Activated CD8-positive, alpha-beta memory T cell treated with anti-CD3 and anti-CD28 coated beads for 1 hour (primary cell): ENCODE measurements at places on chromosomes 5 and 9.

DNA sequence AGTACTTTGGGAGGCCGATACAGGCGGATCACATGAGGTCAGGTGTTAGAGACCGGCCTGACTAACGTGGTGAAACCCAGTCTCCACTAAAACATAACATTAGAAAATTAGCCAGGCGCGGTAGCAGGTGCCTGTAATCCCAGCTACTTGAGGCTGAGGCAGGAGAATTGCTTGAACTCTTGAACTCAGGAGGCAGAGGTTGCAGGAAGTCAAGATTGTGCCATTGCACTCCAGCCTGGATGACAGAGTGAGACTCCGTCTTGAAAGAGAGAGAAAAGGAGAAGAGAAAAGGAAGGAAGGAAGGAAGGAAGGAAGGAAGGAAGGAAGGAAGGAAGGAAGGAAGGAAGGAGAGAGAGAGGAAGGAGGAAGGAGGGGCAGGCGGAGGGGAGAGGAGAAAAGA, 45.1 kb downstream of the MYO10 start:
- DNase-seq = no peak

GRCh38 chr5:34585601-34586104, 70.5 kb upstream of the RAI14 start:
- no peak for DNase-seq

DNA sequence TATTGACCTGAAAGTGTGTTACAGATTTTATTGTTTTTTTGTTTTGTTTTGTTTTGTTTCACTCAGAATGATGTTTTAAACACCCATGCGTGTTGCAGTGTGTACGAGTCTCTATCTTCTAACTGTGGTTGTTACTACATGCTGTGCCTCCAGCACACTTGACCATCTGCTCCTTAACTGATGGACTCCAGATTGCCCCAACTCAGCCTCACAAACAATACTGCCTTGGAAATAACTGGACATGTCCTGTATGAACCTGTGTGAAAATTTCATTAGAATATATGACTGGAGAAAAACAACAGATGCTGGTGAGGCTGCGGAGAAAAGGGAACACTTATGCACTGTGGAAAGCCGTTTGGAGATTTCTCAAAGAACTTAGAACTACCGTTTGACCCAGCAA, 68.7 kb upstream of the HAND1 start:
- no peak for DNase-seq

DNA sequence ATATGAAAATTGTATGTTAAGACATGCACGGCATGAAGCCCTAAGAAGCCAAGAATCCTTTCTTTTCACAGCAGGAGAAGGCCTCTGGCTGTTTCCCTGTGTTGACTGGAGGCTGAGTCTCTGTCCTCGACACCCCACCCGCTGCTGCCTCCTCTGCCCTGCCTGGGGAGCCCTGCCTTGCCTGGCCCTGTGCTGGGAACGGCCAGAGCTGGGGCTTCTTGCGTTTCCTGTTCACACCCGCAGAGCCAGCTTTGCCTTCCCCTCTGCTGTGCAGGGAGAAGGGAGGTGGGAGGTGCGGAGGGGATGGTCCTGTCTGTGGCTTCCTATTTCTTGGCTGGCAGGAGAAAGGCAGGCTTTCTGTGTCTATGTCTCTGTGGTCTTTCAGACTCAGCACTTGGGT, 6.9 kb upstream of the GMCL2 start:
- DNase-seq = no peak

GRCh38 chr5:1983919-1984695, 101.4 kb upstream of the IRX4 start:
- DNase-seq = no peak

DNA sequence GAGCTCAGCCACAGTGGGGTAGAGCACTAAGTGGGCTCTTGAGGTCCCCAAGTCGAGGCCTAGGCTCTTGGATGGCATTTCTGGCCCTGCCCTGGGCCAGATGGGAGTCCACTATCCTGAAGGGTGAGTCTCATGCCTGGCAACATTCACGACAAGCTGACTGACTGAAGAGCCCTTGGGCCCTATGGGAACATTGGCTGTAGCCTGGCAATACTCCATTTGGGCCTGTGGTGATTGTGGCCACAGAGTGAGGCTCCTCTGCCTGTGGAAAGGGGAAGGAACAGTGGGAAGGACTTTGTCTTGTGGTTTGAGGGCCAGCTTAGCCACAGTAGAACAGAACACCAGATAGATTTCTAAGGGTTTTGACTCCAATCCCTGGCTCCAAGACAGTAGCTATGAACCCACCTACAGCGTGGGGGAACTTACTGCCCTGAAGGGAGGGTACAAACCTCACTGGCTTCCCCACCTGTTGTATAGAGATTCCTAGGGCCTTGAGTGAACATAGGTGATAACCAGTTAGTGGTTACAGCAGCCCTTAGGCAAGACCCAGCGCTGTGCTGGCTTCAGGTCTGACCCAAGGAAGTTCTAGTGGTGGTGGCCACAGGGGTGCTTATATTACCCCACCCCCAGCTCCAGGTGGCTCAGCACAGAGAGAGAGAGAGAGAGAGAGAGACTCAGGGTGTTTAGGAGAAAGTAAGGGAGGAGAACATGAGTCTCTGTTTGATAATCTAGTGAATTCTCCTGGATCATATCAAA, 72.4 kb downstream of the KIAA0825 start:
- no peak for DNase-seq

GRCh38 chr5:80755626-80756025, 100.8 kb upstream of the DHFR start:
- DNase-seq = no peak

DNA sequence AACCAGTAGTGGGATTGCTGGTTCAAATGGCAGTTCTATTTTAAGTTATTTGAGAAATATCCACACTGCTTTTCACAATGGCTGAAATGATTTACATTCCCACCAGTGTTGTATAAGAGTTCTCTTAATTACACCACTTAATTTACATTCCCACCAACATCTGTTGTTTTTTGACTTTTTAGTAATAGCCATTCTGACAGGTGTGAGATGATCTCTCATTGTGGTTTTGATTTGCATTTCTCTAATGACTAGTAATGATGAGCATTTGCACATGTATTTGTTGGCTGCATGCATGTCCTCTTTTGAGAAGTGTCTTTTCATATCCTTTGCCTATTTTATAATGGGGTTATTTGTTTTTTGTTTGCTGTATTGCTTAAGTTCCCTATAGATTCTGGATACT, 688.3 kb downstream of the PRR16 start:
- DNase-seq = no peak

DNA sequence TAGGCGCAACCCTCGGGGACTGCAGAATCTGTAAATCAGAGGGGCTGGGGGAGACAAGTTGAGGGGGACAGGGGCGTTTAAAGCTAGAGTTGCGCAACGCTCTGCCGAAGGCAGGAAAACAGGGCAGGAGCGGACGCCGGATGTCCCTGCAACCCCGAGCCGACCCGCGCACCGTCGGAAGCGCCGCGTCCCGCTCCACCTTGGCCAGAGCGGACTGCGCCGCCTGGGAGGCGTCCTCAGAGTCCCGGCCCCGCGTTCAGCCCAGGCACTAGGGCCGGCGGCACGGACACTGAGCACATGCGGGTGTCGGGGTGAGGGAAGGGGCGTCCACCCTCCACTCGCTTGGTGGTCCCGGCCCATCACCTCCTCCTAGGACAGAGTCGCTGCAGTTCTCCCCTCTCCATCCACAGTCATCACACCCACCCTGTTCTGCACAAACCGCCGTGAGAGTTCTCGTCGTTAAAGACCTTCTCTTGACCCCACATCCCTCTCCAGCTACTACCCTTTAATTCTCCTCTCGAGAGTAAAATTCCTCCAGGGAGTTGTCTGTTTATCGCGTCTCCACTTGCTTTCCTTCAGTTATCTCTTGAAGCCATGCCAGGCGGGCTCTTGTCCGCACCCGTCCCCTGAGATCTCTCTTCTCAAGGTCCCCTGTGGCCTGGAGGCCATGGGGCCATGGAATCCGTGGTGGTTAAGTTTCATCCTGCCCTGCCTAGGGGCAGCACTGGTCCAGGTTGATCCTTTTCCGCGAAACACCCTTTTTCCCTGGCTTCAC, 796 bp upstream of the PDLIM7 start:
- no peak for DNase-seq

- DNase-seq = no peak
Observed at GRCh38 chr9:20170122-20170521, 381.3 kb upstream of the SLC24A2 start.

GRCh38 chr5:56633950-56634349, 181.4 kb upstream of the MAP3K1 start:
- no peak for DNase-seq

- no peak for DNase-seq
Observed at GRCh38 chr9:116860509-116861120, 173.5 kb downstream of the TRIM32 start.

GRCh38 chr5:90866333-90866732, 307.7 kb downstream of the ADGRV1 start:
- DNase-seq = no peak

DNA sequence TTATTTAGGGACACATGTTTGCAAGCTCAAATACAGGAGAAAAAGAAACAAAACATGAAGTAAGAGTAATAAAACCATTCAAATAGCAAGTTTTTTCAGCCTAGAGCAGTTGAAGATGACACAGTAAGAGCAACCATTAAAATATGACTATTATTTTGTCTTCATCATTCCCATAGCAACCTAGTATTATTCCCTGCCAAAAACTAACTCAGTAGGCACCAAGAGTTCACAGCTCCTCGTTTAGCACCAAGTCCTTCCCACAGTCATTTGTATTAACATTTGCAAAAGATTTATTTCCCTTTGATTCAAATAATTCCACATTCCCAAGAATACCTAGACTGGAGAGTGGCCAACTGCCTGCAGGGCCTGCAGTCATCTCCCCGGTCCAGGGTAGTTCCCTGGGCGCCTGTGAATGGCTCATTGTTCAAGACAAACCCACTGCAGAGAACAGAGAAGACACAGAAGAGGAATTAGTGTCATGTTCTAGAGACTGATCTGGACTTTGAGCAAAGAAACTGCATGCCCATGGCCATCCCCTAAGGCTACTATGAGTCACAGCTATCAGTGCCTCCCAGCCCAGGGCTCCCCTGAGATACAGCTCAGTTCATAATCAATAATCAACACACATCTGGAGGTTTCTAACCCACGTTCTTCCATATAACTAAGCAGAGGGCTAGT, 139.1 kb upstream of the MAP3K1 start:
- no peak for DNase-seq

DNA sequence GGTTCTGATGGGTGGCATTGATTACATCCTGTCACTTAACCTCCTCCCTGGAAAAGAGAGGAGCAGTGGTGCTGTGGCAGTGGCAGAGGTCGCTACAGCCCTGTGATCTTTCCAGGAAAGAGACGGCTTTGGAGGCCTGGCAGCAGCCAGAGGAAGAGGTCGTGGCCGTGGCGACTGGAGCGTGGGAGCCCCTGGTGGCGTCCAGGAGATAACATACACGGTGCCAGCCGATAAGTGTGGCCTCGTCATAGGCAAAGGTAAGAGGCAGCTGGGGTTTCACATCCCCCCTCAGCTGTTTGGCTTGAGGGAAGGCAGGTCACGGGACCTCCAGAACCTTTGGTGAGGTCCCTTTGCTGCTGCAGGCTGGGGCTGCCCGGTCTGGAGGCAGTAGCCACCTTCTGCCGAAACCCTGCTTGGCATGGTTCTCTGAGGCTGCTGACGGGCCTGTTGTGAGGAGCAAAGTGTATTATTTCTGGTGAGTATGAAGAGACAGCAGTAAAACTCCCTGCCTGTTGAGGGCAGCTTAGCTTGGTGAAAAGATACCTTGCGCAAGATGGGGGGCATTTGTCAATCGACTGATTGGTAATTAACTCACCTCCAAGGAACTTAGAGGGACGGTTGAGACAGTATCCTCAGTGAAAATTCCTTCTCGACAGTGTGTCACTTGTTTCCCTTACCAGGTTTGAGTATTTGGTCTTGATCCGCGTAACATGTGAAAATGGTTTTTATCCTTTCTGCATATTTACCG, 38.0 kb upstream of the PRDM12 start:
- no peak for DNase-seq

DNA sequence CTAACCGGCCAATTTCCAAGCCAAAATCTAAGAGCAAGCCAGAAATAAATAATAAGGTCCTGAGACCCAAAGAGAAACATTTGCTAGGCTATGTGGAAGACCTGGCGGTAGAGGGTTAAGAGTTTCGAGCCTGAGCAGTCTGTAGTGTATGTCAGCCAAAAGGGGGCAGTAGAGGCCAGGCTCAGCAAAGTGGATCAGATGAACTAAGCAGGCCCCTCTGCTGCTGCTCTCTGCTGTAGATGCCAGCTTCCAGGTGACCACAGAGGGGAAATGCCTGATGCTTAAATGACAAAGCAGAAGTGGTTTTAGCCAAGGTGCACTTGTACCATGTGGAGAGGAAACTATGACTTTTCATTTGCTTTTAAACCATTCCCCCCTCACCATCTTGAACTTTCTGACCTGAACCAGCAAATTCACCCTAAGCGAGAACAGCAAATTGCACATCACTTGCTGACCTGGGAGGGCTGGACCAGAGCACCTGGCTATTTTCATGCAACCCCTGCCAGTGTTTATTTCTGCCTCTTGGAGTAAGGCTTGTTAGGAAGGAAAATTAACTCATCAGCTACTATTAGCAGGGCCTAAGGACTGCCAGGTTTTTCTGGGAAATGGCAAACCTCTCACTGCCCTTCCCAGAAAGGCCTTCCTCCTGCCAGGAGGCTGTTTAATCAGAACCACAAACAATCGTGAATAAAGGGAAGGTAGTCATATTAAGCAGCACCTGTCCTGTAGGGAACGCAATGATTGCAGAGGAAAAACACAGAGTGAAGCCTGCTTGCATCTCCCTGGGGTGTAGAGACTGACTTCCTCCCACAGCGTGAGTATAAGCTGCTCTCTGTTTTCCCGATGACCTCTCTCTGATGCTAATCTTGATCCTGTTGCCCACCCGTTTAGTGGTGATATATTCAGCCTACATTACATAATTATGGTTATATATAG, 818.2 kb downstream of the TLR4 start:
- DNase-seq = no peak

DNA sequence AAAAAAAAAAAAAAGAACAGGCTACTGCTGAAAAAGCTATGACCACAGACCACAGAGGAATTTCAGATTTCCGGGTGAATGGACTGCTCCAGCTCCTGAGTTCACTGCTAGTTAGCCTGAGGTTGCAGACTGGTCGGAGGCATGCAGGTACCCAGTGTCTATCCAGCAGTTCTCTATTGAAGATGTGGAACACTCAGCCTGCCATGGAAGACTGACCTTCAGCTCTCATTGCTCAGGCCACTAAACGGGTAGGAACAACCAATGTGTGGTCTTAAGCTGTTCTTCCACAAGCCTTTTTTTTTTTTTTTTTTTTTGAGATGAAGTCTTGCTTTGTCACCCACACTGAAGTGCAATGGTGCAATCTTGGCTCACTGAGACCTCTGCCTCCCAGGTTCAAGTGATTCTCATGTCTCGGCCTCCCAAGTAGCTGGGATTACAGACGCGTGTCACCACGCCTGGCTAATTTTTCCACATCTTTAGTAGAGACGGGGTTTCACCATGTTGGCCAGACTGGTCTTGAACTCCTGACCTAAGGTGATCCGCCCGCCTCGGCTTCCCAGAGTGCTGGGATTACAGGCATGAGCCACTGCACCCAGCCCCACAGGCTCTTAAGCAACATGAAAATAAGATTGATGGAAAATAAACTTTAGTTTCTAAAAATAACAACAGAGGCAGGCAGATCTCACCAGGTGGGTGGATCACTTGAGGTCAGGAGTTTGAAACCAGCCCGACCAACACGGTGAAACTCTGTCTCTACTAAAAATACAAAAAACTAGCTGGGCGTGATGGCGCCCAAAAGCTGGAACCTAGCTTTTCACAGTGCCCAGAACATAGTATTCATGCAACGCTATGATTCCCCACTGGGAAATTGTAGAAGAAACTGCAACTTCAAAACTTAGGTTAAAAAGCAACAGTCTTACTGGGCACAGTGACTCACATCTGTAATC, 20.0 kb upstream of the NPM1 start:
- DNase-seq = no peak

- no peak for DNase-seq
Observed at GRCh38 chr9:113151696-113152630, 1.2 kb downstream of the SLC31A2 start.
